ENCODE measurements at places on chromosomes 5 and 9.

- no peak for DNase-seq
Measured at GRCh38 chr5:138832218-138832617, 42.9 kb downstream of the LRRTM2 start.

GRCh38 chr5:145941096-145941447, 4.7 kb downstream of the SH3RF2 start:
- no peak for DNase-seq

- no peak for DNase-seq
Measured at GRCh38 chr9:89405826-89406225, 87.5 kb downstream of the SECISBP2 start.

DNA sequence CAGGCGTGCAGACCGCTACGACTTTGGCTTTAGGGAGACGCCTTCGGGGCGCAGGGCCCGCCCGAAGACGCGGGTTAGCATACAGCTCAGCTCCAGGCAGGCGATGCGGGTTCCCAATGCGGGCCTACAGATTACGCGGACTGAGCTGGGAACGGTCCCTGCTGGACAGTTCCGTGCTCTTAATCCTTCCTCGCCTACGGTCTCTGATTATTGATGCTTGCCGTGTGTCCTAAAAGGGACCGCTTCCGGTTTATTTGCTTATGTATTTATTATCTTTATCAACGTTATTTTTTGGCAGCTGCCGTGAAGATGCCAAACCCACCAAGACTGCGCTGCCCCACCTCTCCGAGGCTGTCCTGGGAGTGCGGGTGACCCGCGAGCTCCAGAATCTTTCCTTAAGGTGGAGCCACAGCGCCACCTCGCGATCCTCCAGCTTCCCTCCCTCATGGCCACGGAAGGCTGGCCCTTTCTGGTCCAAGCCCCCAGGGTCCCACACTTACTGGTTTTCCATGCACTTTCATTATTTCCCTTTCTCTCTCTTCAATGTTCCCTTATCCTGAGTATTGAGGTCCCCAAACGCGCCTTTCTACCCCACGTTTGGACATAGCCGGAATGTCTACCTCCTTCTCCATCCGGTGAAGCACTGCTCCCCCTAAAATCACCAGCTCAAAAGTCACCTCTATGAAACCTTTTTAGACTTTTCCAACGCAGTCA, 7.0 kb upstream of the EBF1 start:
- peak; percentile 47 for DNase-seq

Data from CD8-positive, alpha-beta memory T cell (primary cell).